ENCODE measurements at places on chromosomes 6 and 20.

DNA sequence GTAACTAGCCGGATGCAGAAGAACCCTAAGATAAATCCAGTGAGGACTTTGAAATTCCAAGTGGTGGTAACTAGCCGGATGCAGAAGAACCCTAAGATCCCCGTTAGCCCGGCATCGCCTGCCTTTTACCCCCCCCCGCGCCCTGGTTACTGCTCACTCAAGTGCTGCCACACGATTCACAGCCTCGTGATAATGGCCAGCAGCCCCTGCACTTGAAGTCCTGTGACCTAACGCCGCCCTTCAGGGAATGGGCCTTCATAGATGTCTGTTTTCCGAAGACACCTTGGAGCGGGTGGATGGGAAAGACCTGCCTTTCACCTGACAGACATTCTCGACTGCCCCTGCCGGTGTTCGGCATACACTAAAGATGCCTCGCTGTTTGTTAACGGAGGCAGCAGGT, 127.9 kb downstream of the HUS1B start:
- DNase-seq, result no peak

- no peak for DNase-seq
Observed at GRCh38 chr6:151317103-151317994, 74.0 kb downstream of the ZBTB2 start.

DNA sequence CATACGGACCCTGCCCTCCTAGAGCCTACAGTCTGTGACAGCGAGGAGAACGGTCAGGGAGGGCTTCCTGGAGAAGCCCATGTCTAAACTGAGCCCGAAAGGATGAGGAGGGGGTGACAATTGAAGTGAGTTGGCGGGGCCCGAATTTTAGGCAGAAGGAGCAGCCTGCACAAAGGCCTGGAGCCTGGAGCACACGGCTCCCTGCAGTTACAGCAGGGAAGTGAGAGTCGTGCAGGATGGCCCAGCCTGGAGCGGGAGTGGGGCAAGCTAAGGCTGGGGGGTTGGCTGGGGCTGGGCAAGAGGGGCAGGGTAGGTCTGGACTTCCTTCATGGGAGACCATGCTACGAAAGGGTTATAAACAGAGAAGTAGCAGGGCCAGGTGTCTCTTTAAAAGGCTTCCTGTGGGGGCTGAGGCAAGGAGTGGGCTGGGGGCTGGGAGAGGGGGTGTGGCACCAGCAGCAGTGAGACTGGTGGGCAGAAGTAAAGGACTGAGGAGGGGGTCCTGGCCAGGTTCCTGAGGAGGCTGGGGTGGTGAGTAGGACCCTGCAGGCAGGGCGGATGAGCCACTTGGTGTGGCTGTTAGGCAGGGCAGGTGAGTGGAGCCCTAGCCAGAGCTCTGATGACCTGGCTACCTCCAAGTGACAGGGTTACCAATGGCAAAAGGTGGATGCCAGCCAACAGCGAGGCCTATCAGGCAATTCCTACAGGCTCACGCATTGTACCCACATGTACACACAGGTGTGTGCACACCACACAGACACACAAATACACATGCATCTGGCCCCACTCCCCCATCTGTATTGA, 119.2 kb downstream of the MRPL14 start:
- no peak for DNase-seq

GRCh38 chr20:44053046-44053445, 133.9 kb downstream of the JPH2 start:
- no peak for DNase-seq

GRCh38 chr20:60050193-60050947, 92.1 kb downstream of the CDH26 start:
- no peak for DNase-seq

- no peak for DNase-seq
Observed at GRCh38 chr20:1840817-1841553, 54.2 kb upstream of the SIRPA start.

GRCh38 chr20:39812116-39812515, 850.0 kb downstream of the DHX35 start:
- no peak for DNase-seq

GRCh38 chr6:81128671-81129070, 623.8 kb downstream of the TENT5A start:
- no peak for DNase-seq

- no peak for DNase-seq
Observed at GRCh38 chr6:139914910-139915309, 540.5 kb upstream of the CITED2 start.

GRCh38 chr6:11682561-11682975, 96.0 kb downstream of the ADTRP start:
- no peak for DNase-seq

DNA sequence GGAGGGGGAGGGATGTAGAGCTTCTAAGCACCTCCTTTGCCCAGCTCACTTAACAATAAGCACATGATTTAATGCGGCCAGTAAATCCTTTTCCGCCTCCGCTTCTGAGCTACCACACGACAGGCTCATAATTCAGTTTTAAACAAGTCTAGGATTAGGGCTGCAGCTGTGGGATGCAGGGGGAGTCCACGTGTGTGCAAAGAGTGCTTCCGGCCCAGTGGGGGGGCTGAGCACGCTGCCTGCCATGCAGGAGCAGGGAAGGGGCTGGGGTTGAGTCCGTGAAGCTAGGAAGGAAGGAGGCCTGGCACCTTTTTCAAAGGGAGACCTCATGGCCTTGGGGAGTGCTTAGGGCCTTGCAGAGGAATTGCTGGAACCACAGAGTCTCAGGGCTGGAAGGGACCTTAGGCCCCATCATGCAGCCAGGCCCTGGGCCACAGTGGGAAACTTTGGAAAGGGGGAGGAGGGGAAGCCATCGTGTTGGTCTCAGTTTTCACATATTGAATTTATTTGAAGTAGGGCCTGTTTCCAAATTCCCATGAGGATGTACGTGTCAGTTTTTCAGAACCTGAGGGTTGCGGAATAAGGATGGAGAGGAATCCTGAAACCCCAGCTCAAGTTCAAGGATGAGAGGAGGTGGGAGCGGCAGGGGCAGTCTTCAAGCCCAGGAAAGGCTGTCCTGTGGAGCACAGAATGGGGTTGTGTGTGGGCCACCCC, 96.1 kb downstream of the VEGFA start:
- DNase-seq, result no peak

- no peak for DNase-seq
Observed at GRCh38 chr6:133201231-133201630, 39.9 kb upstream of the EYA4 start.

Data from T1000 (cell line).